ENCODE measurements at places on chromosomes 5 and 9. TPM values are rescaled to one million over a fixed set of nuclear protein-coding genes. Genes with fewer than 3 reads are reported as not detected.

Gene HAVCR2
- total RNA-seq = 3.3 TPM

Gene C9orf152
- not detected for total RNA-seq

Gene KLF9
- total RNA-seq = 76.4 TPM

Gene MXD3
- 8.8 TPM for total RNA-seq

Gene PPP2R2B
- not detected for total RNA-seq

Gene ALDOB
- total RNA-seq = not detected

Gene SEPTIN8
- 23.9 TPM for total RNA-seq

Gene SHISAL2B
- total RNA-seq = not detected

Gene CDC42SE2
- total RNA-seq = 19.7 TPM

Gene NUTM2F
- total RNA-seq = not detected

Gene RALGDS
- 19.9 TPM for total RNA-seq

All from subcutaneous preadipocyte (primary cell).